Right renal pelvis (tissue), 4 donors: ENCODE measurements at places on chromosomes 3 and 15. TPM values are rescaled to one million over a fixed set of nuclear protein-coding genes. Genes with fewer than 3 reads are reported as not detected.

DNA sequence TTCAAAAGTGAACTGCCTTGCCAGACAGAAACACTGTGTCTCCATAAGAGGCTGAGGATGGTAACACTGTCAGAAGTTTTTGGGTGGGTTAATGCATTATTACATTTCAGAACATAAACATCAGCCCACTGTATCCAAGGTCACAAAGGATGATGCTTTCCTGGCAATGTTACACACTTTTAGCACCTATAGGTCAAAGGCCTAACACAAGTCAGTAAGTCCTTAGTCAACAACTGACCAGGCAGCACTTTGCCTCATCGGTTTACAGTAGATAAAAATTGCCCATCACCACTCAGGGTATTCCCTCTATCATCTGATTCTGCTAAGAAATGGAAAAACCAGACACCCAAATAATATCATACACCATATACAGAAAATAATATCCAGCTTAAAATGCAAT, 98.4 kb downstream of the CTNNB1 start:
- DNase-seq: no peak

- DNase-seq: no peak
Observed at GRCh38 chr3:141071681-141072260, 20.6 kb downstream of the SPSB4 start.

DNA sequence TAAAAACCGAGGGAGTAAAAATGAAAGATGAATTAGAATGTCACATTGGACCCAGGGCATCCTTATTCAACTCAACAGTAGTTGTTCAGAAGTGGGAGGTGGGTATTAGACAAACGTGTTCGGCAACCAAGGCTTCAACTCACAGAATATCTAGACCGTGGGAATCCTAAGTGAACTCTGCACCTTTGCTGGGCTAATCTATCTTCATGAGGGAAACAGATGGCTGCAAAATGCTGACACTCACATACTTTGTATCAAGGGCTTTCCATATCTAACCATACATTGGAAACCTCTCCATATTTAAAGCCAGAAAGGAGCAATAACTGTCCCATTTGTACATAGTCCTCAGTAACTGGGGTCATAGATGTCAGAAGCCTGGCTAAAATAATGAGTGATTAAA, 20.9 kb downstream of the PLSCR1 start:
- DNase-seq: no peak

The FBXO40 gene
- polyA plus RNA-seq: 0.03 TPM
